ENCODE measurements at places on chromosomes 2 and 18.

GRCh38 chr2:160967523-160967922 lies 192.7 kb upstream of the TANK start:
- no peak for DNase-seq

DNA sequence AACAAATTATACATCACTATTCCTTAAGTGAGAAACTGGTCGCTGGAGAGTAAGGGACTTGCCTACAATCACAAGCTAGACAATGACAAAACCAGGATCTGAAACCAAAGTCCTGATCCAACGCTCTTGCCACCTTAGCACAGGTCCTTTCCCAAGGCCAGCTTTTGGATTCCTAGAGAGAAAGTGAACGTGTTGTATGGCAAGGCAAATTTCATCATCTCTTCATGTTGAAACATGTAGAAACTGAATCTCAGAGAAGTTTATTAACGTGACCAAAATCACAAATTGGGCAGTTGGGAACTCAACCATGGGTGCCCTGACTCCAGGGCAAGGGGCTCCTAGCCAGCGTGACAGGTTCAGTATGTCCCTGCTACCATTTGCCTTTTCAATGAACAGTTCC lies 118.2 kb downstream of the VWC2L start:
- no peak for DNase-seq

DNA sequence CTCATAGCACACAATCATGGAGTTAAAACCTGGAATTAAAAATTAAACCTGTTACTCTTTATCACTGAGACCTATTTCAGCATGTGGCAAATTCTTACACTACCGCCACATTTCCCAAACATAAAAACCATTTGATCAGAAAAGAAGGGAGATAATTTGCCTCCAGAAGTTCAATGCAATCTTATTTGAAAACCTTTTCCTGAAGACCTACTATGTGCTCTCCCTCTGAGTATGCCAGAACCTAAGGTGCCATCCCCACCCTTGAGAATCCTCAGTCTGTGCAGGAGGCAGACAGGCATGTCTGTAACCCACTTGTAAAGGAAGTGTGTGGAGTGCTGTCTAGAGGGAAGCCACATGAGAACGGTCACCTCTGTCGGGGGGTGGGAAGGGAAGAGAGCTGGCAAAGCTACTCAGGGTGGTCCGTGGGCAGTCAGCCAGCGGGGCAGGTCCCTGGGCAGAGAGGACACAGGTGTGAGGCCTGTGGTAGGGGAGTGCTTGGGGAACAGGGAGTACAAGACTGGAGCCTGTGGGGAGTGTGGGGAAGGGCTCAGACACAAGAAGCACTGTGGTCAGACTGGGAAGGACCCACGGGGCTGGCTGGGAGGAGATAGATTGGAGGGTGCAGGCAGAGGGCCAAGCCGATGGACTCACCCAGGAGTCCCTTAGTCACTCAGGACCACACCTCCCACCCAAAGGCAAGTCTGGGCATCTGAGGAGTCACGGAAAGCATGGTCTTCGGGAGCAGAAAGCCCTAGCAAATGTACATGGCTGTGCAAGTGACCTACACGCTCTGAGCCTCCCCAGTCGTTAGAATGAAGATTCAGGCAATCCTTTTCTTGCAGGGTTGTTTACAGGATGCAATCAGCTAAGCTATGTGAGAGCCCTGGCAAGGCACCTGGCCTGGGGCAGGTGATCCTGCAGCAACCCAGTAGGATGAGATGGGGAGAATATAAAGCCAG lies 22.8 kb downstream of the CRACDL start:
- no peak for DNase-seq

DNA sequence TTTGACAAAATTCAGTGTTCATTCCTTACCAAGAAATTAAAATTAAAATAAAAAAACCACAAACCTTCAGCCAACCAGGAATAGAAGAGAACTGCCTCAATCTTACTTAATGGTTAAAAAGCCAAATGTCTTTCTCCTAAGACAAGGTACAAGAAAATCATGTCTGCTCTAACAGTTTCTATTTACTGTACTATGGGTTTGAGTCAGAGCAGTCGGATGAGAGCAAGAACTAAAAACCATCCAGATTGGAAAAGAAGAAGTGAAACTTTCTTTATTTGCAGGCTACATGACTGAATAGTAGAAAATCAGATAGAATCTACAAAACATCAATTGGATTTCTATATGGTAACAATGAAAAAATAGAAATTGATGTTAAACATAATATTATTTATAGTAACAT lies 555.5 kb upstream of the TNP1 start:
- DNase-seq, result no peak

DNA sequence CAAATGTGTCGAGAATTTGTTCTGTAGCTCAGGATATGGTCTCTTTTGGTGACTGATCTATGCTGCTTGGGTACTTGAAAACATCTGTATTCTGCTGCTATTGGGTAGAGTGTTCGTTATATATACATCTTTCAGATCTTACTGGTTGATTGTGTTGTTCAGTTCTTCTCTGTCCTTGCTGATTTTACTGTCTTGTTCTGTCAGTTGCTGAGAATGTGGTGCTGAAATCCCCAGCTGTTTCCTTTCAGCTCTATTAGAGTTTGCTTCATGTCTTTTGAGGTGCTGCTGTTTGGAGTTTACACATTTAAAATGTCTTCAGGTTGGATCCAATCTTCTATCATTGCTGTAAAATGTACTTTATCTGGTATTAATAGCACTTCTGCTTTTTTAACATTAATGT lies 12.9 kb downstream of the BCL2L11 start:
- DNase-seq, result no peak

DNA sequence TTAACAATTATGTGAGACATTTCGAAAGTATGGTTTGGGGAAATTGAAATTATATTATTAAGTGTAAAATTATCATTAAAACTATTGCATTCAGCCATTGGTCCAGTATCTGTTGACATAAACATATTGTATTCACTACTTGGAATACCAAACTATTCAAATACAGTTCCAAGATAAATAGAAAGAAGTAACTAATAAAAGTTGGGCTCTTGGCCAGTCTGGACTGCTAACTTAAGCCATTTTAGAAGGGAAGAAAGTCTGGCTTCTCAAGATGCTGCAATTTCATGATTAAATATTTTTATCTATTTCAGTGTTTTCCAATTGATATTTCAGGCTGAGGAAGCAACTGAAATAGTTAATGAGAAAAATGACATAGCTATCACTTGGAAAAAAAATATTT lies 109.8 kb upstream of the CHRNA1 start:
- no peak for DNase-seq

DNA sequence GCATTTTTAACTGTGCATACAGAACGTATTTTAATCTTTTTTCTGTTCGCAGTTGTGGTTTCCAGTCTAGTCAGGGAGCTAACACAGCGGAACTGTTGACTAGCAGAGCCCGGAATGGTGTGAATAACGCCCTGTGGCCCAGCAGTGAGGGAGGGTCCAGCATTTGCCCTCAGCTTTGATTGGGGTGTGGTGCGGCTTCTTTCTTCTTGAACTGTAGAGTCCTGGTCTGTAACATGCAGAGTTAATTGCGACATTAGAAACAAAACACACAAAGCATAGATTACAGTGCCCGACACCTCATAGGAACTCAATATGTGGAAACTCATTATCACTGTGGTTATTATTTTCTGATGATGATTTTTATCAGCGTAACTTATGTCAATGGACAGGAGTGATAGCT lies 253.6 kb downstream of the SOX11 start:
- no peak for DNase-seq

DNA sequence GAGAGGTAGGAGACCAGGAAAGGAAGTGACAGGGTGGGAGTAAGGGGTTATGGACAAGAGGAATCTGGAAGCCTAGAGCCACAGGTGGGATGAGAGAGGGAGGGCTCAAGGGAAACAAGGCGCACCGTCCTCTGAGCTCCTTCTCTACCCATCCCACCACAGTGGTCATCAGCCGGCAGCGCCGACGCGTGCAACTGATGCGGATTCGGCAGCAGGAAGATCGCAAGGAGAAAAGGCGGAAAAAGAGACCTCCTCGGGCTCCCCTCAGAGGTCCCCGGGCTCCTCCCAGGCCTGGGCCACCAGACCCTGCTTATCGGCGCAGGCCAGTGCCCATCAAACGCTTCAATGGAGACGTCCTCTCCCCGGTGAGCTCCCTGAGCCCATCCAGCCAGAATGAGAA lies 5.2 kb downstream of the TMEM198 start:
- DNase-seq, result no peak

GRCh38 chr18:68083131-68083530 lies 566.6 kb upstream of the DSEL start:
- DNase-seq, result no peak

DNA sequence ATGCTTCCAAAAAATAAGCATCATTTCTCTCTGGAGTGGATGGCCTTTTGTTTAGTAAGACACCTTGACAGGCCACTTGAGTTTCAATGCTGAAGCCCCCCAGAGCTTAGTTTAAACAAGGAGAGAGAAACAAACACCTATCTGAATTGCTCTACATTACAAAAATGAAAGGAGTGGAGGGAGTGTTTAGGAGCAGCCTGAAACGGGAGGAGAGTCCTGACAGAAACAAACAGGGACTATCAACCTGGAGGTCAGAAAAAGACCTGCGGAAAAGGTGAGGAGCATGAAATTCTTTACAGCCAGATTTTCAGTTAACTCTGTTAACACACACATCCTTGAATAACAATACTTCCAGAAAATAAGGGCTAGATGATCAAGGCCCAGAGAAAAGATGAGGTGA lies 126.2 kb downstream of the NR4A2 start:
- DNase-seq, result no peak

DNA sequence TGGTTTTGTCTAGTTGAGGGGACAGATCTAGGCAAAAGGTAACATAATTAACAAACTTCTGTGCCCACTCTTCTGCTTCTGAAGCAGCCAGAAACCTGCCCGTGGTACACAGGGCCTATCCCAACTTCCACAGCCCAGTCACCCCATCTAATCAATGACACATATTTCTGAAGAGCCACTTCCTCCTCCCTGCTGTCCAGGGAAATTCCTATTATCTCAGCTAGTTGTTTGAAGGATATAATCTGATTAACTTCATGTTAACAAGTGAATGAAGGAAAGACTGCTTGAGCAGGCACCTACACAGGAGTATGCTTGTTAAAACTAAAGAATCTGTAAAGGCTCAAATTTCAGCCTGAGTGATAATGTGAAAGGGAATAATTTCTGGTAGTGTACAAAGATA lies 61.4 kb downstream of the CCDC148 start:
- no peak for DNase-seq

GRCh38 chr2:113709022-113709421 lies 47.4 kb downstream of the SLC35F5 start:
- DNase-seq, result no peak

DNA sequence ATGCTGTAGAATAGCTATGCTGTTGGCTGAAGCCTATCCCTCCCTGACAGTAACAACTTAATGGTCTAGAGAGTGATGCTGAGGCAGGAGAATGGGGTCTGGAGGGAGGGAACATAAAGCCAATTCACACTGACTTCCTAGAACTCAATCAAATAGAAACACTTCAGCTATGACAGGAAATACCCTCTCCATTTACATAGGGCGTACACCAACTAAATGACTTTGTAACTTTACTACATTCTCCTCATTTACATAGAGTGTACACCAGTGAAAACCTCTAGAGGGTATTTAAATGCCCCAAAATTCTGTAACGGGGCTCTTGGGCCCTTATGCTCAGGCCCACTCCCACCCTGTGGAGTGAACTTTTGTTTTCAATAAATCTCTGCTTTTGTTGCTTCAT lies 41.5 kb downstream of the YPEL5 start:
- DNase-seq, result no peak

DNA sequence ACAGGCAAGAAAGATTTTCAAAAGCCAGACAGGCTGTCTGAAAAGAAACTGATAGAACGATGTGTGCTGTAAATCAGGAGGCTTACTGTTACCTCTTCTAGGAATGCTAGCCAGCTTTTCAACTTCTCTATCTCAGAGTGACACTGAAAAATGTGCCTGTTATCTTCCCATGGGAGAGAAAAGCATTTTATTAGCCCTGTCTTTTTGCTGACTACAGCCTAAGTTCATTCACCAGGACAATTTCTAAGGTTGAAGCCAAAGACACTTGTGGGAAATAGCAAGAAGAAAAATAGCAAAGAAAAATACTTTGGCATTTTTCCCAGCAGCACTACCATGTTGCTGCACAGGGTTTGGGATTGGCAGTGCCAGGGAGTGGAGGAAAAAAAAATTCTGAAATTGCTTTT lies 34.0 kb downstream of the ABCB11 start:
- DNase-seq, result no peak

DNA sequence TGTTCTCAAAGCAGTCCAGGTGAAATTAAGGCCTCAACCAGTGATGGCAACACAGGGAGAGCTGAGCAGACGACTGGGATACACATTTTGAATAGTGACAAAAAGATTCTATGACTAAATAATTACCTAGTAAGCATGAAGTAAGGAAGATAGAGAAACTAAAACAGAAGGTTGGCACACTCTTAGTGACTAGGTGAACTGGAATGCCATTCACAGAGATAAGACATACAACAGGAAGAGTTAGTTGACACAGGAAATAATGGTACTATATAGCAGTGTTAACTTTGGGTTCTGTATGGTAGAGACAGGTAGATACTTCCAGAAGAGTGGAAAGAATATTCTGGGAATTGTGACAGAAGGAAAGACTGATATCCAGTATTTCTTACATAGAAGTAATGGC lies 181.8 kb upstream of the NT5C1B start:
- DNase-seq, result no peak

DNA sequence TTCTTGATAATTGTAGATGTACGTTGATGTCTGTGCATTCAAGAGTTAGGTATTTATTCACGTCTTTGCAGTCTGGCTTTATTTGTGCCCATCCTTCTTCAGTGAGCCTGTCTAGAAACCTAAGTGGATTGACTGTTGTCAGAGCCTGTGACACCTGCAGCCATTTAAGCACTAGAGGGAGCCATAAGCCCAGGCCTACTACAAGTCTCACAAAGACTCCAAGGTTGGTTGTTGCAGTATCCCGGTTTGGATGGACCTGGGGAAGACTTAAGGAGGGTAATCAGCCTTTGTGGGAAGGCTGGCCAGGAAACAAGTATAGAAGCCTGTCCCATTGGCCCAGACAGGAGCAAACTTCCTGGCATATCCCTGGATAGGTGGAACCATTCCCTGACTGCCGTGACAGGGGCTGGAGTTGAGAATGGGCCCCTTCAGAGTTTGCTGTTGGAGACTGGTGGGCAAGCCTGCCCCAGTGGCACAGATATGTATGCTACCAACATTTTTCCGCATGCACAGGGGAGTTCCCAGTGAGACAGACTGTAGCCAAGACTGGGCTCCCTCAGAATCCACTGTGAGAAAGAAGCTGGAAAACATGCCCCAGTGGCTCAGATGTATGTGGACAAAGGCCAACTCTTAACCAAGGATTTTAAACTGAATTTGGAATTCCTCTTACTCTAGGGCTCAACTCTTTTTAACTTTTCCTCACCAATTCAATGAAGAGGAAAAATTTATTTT lies 9.3 kb upstream of the LRRC30 start:
- DNase-seq, result no peak

GRCh38 chr2:96970910-96971309 lies 15.5 kb downstream of the FAM178B start:
- no peak for DNase-seq

GRCh38 chr2:239002954-239003623 lies 155.2 kb downstream of the TWIST2 start:
- no peak for DNase-seq

GRCh38 chr2:23386339-23387220 lies 1.6 kb downstream of the KLHL29 start:
- peak; percentile 11 for DNase-seq

- DNase-seq, result no peak
Observed at GRCh38 chr2:85746321-85747004, 7.3 kb upstream of the ATOH8 start.

GRCh38 chr2:66236067-66236685 lies 198.7 kb upstream of the MEIS1 start:
- DNase-seq, result no peak
